ENCODE measurements at places on chromosomes 11 and 22.

DNA sequence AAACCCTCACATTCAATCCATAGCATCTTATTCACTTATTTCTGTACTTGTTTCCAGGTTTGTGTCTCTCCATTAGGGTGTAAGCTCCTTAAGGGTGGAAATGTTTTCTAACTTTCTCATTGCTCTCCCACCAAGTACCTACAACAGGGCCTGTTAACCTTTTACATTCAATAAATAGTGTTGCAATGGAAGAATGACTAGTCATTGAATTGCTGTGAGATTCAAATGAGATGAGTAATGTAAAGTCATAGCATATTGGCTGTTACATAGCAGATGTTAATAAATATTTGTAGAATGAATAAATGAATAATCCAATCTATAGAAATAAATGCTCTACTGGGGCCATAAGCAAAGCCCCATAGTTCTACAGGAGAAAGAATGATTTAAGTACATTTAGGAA lies 75.4 kb upstream of the DDI1 start:
- DNase-seq = no peak

DNA sequence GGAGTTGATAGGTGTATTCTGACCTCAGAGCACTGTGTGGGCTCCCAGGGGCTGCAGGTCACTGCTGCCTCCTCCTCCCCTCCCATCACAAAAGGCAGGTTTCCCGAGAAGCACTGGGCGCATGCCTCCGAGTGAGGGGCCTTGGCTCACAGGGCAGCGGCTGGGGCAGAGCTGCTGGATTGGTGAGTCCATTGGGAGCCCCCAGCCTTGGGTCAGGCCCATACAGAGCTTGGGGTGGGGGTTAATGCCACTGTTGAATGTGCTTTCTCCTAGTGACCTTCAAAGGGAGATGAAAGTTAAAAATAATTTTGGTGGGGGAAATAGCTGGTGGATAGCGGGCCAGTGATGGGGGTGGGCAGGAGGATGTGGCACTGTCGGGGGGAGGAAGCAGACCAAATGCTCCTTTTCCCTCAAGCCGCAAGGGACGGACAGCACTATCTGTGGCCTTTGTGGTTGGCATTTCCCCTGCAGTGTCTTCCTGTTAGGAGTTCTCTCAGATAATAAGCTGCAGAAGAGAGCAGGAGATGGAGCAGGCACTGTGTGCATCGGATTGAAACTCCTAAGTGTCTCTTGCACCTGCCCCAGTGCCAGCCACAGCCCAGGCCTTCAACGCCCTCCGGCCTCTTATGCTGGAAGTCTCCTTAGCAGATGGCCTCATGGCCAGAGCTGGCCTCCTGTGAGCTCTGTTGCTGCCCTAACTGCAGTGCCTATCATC lies 3.2 kb downstream of the TUBA8 start:
- DNase-seq = no peak

GRCh38 chr11:14907411-14908213 lies 15.6 kb upstream of the CYP2R1 start:
- peak; percentile 94 for DNase-seq

DNA sequence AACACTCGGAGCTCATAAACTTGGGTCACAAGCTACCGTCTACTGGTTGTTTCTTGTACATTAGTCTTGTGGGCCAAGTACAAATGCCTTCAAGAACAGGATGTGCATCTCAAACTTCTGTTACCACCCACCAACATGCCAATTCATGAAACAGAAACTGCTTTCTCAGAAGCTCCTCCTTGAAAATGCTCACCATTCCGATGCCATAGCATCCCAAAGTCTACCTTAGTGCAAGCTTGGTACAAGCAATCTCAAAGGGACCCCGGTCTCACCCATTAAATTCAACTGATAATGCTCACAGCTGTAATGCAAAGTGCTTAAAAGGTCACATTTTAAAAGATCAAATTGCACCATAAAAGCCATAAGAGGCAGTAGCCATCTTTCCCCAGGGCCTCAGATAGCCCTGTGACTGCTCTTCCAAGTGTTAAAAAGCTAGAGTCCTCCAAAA lies 31.8 kb upstream of the CCDC34 start:
- no peak for DNase-seq

- DNase-seq = peak; percentile 29
Observed at GRCh38 chr22:48581796-48582469, 1245.7 kb downstream of the BRD1 start.

GRCh38 chr11:47997063-47998053 lies 17.0 kb downstream of the PTPRJ start:
- no peak for DNase-seq

- no peak for DNase-seq
Observed at GRCh38 chr22:42651134-42651533, 1.9 kb upstream of the CYB5R3 start.

DNA sequence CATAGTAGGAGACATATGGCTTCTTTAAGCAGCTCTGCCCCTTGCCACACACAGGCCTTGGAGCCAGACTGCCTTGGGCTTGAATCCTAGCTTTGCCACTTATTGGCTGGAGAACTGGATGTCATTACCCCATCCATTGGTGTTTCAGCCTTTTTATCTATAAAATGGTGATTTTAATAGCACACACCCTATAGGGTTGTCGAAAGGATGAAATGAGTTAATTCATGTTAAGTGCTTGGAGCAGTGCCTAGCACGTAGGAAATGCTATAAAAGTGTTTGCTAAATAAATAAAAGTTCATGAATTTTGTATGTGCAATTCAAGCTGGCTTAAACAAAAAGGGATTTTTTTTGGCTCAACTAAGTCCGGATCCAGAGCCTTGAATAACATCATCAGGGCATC lies 120.7 kb downstream of the TIMP3 start:
- no peak for DNase-seq

DNA sequence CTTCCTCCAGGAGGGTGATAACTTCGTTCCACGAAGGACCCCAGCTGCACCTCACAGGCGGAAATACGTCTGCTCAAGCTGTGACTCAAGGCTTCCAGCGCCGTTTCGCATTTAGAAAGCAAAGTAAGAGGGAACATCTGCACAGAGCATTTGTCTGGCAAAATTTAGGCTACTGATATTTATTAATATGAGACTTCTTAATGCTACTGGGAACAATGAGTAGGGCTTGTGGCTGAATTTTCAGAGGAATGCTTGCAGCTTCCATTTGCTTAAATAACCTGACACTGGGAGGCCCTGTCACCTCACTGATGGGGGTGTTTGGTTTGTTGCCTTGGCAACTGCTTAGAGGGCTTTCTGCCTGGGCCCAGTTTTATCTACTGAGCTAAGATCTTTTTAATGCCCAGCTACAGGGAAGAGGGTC lies 14.7 kb upstream of the ST14 start:
- DNase-seq = no peak

- no peak for DNase-seq
Observed at GRCh38 chr11:70590356-70590991, 192.1 kb downstream of the CTTN start.

- DNase-seq = peak; percentile 53
Observed at GRCh38 chr11:68632802-68633201, 51.5 kb upstream of the GAL start.

DNA sequence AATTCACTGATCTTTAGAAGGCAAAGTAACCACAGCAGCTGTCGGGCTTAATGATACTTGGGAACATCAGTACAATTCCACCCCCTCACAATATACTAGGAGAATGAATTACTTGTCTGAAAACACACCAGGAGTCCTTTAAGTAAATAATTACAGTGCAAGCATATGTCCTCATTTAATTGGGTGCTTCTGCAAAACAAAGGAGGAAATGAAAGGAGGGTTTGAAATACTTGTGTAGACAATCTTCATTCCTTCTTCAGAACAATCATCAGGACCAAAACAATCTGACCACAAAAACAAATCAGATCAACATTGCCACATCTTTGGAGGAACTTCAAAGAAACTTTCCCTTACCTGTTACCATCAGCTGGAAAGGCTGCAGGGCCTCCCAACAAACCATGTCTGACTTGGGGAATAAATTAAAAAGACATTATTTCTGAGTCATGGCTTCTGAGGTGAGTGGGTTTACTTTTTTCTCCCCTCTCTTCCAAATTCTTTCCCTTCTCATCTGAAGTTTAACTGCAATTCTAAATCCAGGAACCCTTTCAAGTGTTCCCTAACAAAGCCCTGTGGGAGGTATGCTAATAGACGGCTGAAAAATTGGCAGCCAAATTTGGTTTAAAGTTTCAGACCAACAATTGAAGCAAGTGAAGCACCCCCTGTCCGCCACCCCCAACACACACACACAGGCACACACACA lies 12.5 kb upstream of the CCDC117 start:
- peak; percentile 64 for DNase-seq

DNA sequence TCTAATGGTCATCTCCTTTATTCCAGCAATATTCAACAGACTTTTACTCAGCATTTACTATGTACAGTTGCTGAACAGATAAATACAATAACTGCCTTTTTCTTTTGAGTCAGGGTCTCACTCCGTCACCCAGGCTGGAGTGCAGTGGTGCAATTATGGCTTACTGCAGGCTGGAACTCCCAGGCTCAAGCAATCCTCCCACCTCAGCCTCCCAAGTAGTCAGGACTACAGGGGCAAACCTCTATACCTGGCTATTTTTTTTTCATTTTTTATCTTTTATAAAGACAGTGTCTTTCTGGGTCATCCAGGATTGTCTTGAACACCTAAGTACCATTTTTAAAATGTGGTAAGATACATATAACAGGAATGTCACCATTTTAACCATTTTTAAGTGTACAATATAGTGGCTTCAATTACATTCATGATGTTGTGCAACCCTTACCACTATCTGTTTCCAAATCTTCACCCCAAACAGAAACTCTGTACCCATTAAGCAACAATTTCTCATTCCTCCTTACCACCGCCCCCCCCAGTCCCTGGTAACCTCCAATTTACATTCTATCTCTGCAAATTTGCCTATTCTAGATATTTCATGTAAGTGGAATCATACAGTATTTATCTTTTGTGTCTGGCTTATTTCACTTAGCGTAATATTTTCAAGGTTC lies 67.8 kb downstream of the MIAT start:
- no peak for DNase-seq

Measured in NCI-H345 (cell line).